ENCODE measurements at places on chromosomes 5 and 9.

DNA sequence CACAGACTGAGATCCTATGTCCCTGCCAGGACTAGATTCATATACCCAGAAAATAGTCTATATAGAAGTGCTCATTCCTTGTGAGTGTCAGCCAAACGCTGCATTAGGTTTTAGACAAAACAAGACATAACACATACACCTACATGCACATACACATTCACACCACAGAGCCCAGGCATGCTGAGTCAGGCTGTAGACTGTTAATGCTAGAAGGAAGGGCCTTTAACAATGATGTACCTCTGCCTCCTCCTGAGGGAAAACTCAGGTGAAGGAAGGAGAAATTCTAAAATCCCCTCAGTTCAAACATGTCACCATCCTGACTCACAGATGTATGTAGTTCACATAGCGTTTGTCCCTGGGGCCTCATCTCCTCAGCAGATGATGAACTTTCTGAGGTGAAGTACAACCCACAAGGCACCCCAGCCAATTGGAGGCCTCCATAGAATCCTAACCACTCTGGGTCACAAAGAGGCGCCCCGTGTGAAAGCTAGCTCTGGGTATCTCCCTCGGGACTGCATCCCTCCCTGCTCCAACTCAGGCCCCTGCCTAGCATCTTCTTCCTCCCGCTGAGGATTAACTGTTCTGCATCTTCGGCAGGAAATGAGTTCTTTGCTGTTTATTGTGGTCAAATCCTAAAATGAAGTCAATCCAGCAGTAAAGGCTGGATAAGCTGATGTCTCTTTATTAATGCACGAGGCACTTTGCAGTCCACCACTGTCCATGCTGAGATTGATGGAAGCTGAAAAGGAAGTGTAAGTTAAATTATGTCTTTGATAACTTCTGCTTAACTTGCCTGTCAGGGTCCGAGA is 40.8 kb upstream of the FSTL4 start:
- DNase-seq = no peak

DNA sequence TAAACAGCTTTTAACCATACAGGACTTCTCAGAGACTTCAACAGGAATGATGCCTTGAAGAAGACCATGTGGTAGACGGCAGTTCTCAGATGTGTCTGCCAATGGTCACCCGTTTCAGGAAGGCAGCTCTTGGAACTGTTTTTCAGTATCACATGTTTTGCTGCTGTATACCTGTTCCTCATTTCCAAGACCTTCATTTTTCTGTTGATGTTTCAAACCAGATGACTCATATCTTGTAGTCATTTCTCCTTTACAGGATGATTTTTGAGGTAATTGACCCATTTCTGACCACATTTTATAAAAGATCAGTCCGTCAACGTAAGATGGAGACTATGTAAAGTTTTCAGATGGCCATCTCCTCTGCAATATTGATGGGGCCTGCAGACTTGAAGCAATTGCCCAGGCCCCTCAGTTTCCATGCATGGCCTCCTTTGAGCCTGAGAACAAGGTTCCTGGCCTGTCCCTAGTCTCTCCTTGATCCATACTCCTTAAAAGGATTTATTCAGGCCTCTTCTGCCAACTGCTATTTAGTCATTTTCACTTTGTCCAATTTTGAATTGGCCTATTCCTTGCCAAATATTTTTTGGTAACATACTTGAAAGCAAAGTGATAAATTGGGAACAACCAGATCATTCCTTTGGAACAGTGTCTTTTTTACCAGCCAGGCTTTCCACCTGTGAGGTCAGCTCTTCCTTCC is 128.6 kb downstream of the PDZD2 start:
- no peak for DNase-seq

- no peak for DNase-seq
These were observed 7.2 kb upstream of the RPL26L1 start for GRCh38 chr5:172952034-172952511.

- no peak for DNase-seq
These were observed 65.3 kb upstream of the PLPP1 start for GRCh38 chr5:55600086-55600485.

DNA sequence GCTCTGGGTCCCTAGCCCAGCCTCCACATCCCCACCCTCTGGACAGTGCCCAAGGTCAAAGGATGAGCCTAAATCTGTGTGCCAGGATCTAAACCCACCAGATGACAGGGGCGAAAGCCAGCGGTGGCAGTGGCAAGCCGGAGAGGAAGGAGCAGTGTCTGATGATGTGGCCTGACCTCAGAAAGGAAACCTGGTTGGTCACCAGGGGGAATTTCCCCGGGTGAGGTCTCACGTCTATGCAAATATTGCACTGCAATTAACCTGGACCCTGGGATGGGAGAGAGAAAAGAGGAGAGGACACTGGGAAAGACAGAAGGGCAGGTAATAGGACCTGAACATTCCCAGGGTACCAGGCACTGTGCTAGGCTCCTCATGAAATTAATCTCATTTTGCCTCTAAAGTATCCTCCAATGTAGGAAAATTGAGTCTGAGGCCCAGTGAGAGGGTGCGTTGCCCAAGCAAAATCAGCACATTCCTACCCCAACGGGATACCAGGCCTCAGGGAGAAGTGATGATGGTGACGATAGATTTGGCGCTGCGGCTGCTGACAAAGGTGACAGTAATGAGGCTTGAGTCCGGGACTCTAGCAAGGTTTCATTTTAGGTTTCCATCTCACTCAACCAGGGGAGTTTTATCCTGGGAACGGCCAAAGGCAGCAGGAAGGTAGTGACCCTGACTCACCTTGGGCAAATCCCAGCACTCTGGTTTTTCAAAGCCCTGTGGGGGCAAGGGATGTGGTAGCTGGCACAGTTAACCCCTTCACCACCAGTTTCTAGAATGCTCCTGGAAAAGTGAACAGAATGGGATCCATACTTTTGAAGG is 13.4 kb upstream of the TNIP1 start:
- DNase-seq = no peak

GRCh38 chr9:26773056-26773455 is 119.5 kb downstream of the CAAP1 start:
- DNase-seq = no peak

DNA sequence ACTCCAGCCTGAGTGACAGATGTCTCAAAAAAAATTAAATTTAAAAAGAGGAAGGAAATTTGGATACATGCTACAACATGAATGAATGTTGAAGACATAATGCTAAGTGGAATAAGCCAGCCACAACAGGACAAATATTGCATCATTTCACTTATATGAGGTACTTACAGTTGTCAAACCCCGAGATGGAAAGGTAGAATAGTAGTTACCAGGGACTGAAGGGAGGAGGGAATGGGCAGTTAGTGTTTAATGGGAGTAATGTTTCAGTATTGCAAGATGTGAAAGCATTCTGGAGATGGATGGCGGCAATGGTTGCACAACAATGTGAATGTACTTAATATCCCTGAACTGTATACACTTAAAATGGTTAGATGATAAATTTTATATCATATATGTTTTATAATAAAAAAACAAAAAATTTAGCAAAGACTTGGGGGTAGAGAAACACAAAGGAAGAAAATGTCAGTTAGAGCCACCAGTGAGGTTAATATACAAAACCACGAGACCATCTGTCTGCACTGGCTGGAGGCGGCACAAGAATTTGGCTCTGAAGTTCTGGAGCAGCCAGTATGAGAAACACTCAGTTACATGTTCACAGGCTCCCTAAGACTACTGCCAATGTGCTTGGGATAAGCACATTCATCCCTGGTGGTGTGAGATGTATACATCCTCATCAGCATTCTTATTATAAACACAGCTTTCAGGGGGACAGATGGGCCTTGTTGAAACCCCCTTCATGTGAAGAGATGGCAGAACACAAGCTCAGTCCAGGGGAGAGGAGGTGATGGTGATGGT is 37.0 kb upstream of the RPS23 start:
- DNase-seq = no peak

- no peak for DNase-seq
These were observed 79.6 kb upstream of the RNU6ATAC start for GRCh38 chr9:134243778-134244467.

- no peak for DNase-seq
These were observed 80.1 kb downstream of the ITGA1 start for GRCh38 chr5:52867809-52868208.

DNA sequence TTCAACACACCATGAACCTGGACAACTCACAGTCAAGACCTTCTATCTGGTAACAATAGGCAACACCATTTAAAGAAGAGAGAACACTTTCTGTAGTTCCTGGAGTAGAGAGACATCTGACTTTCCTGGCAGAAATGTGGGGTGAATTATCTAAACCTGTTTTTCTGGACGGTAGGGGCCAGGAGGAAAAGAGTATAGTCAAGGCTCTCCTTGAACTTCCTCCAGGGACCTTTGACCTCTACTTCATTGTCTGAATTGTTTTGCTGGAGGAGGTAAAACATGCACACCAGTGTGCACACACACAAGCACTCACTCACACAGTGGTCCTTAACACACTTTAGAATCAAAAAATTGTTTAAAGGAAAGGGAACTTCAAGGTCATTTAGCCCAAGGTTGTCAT is 13.2 kb downstream of the S100Z start:
- no peak for DNase-seq

DNA sequence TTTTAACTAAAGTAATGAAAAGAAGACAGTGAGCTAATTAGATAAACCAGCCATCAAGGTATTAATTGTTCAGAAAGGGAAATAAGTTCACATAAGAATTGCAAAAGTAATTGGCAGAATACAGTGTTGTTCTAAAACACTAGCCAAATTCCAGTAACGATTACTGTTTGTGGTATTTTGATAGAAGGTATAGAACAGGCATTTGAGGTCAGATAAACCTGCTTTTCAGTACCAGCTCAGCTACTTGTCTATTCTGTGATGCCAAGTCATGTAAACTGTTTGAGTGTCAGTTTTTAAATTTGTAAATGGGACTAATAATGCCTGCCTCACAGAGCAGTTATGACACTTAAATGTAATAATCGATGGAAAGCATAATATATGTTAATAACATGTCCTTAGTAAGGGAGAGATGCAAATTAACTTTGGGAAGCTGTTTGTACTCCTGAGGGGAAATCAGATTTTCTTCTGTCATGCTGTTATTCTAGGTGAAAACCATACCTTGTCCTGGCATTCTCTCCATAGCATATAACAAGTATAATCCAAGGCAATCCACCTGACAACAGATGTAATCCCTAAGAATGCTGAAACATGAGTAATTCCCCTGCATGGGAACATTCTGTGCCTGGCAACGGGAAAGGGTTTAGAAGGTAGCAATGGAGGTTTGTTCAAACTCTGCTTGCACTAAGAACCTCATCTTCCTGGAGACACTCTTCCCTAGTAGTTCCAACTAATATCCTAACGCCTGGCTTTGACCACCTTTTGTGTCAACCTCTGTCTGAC is 509.5 kb upstream of the PAPPA start:
- DNase-seq = no peak

DNA sequence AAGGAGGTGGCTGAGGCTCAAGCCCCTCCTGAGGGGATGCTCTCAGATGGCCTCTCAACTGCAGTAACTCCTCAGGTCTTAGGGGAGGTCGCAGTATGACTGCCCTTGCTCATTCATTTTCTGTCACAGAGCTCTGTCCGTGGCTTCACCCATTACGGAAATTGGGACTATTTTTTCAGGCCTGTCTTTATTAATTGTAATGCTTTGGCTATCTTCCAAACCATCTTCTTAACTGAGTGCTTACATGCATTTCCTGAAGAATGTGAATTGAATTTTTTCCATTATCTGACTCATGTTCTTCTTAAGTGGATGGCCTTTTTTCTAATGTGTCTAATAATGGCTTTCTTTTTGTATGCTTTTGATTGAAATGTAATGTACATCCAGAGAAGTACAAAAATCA is 36.4 kb upstream of the SV2C start:
- DNase-seq = no peak

GRCh38 chr9:109017493-109017892 is 4.2 kb upstream of the CTNNAL1 start:
- no peak for DNase-seq

Measured in D341Med (cell line).